ENCODE measurements at places on chromosomes 2 and 18.

DNA sequence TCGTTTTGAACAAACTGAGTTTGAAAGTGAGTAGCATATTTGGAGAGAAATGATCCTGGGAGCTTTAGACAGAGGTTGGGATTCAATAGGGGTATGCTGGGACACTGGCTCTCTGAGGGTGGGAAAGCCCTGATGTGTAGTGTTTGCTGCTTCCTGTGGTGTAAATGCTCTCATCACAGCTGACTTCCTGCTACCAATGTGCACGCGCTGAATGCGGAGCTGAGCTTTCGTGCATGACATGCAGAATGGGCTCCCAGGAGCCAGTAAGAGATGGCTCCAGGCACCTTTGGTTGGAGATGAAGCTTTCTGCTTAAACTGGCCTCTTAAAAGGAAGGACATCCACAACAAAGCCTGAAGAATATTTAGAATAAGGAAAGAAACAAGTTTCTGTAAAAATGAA is 224.1 kb upstream of the CCDC150 start:
- DNase-seq: peak; percentile 10

DNA sequence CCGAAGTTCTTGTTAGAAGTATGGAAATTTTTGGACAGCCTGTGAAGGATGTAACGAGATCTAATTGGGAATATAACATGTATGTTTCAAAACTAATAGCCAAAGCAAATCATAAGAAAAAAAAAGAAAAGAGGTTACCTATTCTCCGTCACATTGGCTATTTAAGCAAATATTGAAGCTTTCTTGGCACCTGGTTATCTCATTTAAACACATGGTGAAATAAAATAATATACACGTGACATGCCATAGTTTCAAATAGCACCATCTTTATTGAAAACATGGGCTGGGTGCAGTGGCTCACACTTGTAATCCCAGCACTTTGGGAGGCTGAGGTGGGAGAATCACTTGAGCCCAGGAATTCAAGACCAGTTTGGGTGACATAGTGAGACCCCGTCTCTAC is 56.7 kb downstream of the ZEB2 start:
- DNase-seq: no peak

DNA sequence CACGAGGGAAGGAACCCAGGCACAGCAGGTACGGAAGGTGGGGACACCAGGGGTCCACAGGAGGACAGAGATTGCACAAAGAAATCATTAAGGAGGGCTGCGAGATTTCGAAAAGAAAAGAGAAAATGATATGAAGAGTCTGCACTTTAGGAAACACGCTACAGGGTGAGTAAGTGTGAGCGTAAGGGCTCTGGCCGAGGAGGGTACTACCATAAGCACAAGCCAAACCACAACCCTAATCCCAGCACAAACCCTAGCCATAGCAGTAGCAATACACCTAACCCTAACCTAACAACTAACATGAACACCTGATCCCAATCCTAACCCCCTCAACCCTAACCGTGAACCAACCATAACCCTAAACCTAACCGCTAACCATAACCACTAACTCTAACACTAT is 104.0 kb downstream of the ZNF516 start:
- no peak for DNase-seq

DNA sequence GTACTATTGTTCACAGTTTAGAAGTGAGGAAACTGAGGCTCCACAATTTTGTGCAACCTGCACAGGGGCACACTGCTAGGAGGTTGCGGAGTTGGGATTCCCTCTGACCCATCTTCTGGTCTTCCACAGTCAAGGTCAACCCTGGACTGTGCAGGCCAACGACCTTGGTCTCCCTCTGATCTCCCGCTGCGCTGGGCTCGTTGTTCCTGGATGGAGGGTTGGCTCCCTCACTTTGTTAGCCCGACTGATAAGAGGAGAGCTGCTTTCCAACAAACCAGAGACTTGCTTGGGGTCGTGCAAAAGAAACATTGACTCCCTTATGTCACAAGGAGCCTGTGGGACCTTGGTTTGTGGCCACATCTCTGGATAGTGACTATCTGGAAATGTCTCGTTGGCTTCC is 187.6 kb downstream of the MYCN start:
- DNase-seq: no peak

GRCh38 chr2:233988581-233988980 is 61.9 kb upstream of the SPP2 start:
- DNase-seq: no peak

GRCh38 chr2:233982421-233983121 is 65.4 kb downstream of the TRPM8 start:
- no peak for DNase-seq

DNA sequence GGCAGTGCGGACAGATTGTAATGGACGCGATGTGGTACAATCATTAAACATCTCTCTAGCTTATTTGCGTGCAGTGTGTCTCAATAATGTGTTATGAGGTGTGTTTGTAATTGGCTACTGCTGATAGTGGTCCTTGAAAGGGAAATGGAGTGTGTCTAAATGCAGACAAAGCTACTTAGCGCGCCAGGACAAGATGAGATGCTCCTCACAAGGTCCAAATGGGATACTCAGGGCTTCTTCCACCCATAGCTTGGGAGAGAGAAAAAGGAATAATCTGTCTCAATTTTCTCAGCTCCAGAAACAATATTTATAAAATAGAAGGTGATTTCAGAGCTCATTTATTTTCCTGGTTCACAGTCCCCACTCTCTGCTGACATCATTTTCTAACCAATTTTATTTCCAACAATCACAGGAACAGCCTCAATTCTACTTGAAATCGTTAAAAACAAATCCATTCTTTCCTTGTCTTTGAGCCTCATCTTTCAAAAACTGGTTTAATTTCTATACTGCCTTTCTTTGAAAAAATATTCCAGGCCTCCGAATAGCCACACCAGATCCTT is 28.5 kb downstream of the GALNT14 start:
- no peak for DNase-seq
